ENCODE measurements at places on chromosomes 6 and 20.

DNA sequence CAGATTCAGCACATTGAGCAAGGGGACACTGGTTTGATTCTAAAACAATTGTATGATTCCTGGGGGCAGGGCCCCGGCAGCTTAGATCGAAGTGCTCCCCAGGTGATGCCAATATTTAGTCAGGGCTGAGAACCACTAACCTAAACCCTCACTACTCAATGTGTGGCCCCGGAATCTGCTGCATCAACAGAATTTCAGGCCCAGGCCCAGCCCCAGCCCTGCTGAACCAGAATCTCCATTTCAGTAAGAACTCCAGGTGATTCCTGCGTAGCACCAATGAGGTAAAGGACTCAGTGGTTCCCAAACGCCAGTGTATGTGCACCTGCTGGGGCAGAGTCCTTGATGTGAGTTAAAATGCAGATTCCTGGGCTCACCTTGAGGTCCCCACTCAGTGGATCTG is 152.8 kb upstream of the KCNG1 start:
- no peak for DNase-seq

- no peak for DNase-seq
Measured at GRCh38 chr6:44667226-44667625, 279.7 kb downstream of the CDC5L start.

- no peak for DNase-seq
Measured at GRCh38 chr6:33609528-33609927, 11.6 kb upstream of the ITPR3 start.

DNA sequence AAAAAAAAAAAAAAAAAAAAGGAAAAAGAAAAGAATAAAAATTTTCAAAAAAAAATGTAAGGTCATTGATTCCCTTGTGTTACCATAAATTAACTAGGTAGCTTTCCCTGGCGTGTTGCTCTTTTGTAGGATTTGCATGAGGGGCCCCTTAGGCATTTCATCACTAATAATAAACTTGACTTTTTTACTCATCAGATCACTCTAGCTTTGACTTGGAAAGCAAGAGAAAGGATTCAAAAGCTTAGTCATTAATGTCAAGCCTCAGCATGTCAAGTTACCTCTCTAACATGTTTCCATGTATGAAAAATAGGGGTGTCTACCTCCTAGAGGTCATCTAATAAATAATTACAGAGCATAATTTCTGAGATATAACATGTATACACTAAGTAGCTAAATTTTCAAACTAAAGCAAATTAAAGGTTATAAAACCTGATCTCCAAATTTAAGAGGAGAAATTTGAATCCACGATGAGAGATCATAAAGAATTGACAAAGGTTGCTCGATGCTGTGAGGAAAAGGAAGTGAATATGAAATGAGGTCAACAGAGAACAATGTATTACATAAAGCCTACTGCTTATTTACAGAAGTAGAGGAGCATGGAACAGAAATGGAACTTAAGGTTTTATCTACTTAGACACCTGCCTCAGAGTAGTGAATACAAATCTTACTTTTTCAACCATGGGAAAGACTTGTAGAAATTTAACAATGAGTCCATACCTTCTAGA is 86.8 kb downstream of the ARHGAP18 start:
- no peak for DNase-seq

DNA sequence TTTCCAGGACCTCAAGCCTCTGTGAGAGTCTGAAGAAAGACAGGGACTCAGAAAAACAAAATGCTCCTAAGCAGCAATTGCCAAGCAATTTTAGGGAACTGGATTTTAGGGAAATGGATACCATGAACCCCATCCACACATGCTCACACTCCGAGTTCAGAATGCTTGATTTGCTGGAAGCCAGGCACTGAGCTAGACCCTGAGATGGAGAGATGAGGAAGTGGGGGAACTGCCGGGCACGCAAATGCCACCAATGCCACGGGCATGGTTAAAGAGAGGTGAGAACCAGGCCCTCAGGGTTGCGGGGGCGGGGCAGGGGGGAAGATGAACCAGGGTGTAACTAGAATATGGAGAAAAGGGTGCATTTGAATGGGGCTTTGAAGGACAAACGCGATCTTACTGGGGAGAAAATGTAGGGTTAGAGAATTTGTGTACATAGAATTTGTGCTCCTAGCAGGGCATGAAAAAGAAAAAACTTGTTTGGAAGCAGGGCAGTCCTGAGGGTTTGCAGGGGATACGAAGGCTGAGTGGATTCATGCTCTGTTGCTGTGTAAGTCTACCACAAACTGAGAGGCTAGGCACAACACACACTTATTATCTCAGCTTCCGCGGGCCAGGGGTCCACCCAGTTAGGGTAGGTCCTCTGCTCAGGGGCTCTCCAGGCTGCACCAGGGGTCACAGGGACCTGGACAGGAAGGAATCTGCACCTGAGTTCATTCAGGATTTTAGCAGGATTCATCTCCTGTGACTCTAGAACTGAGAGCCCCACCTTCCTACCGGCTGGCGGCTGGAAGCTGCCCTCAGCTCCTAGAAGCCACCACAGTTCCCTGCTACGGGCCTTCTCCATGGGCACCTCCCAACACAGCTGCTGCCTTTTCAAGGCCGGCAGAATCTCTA is 108.0 kb downstream of the SNX5 start:
- DNase-seq = no peak

GRCh38 chr6:80341330-80341729 is 234.9 kb downstream of the BCKDHB start:
- no peak for DNase-seq

GRCh38 chr6:3919130-3919628 is 70.0 kb downstream of the FAM50B start:
- DNase-seq = no peak

DNA sequence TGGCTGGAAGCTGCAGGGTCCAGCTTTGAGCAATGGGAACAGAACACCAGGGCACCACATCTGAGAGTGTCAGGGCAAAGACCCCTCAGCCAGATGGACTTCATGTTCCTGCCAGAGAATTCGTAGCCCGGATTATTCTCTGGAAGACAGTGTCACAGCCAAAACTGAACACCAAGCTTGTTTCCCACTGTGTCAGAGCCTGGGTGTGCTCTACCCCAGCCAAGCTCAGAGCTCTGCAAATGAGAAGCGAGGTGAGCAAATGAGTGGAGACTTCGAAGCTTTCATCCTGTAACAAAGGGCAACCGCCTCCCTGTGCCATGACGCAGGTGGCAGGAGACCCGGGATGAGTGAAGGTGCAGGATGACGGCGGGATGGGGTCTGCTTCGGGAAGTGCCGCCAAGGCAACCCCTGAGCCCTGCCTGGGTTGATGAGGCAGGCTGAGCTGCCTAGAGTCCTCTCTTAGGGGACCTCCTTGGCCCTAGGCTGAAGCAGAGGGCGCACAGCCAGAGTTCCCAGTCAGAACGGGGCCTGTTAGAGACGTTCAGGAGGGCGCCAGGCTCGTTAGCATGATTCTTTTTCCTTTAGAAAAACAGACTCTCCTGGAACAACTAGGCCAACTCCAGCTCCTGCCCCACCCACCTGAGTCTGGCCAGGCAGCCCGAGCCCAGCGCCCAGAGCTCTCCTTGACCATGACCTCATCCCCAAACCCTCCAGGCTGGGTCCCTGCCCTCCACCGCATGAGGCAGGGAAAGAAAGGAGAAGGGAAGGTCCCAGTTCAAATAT is 187.7 kb downstream of the SOD2 start:
- DNase-seq = no peak

DNA sequence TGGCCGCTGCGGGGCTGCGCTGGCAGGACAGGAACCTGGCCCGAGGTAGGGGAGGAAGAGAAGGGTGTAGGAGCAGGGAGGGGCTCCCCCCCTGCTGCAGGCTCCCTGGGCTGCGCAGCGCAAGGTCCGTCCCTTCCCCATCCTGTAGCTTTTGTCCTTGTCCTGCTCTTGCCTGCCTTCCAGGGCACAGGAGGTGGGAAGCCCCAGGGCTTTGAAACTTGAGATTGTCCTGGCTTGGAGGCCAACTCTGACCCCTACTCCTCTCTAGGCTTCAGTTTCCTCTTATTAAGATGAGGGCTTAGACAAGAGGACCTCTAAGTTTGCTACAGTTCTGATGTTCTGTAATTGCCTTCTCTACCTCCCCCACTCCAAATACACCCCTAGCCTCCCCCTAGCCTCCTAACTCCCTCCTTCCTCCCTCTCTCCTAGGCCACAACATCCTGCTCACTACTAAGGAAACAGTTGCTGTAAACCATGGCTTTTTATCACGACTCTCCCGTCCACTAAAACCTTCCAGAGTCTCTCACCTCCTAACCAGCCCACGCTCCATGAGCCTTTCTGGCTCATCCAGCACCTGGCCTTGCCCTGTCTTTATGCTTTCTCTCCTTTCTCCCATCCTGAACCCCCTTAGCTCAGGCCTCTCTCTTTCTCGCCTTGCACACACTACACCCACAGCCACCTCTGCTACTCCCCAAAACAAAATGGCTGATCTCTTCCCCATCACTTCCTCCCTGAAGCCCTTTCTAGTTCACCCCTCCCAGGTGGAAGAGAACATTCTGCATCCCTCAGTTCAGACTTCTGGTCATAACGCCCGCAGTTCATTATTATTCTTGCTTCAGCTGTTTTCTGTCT is 10.2 kb downstream of the UNC5CL start:
- DNase-seq = no peak

- DNase-seq = peak; percentile 94
Measured at GRCh38 chr6:44470115-44470464, 82.6 kb downstream of the CDC5L start.

DNA sequence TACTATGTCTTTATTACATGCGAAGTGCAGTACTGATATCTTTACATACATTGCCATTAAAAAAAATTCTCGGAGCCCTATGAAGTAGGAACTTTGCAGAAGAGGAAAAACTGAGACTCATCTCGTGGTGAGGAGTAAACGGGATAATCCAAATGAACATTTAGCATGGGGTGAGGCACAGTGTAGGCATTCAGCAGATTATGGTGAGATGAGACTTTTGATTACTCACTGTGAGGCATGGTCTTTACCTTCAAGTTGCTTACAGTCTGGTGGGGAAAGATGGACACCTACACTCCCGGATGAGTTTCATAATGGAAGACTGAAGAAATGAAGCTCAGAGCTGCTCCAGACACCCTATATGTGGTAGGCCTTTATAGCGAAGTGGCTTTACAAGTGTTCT is 1.4 kb downstream of the RPRD1B start:
- DNase-seq = no peak

- no peak for DNase-seq
Measured at GRCh38 chr6:29509239-29509638, 21.5 kb upstream of the MAS1L start.

DNA sequence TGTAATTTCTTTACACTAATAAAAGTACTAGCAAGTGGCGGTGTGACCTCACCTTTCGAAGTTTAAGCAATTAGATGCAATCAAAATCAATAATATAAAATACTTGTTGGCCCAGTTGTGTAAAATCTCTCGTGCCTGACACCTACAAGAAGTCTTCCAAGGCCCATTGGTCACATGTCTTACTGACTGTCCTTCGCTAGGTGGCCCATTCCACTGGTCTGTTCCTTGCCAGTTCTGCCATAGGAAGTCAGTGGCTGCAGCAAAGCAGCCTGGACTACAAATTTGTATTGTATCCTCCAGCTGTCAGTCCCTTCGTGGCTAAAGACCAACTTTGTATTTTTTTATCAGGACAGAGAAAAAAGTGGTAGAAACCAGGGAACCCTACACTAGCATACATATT is 61.8 kb downstream of the CYB5R4 start:
- no peak for DNase-seq

- no peak for DNase-seq
Measured at GRCh38 chr20:54368570-54368969, 106.8 kb upstream of the DOK5 start.

DNA sequence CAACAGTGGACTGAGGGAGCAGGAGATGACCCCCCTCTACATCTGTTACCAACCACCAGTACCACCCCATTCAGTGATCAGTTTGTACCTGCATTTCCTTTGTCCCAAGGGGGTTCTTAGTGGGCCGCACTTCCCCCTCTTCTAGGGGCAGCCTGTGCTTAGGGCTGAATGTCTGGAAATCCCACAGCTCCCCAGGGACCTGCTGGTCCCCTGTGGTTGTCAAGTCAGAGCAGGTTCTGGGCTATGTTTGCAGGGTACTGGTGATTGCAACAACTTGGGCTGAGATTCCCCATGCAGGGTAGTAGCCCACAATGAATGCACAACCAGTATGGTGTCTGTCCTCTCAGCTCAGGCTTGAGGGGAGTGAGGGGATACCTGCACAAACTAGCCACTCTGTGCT is 39.7 kb upstream of the COL10A1 start:
- no peak for DNase-seq

DNA sequence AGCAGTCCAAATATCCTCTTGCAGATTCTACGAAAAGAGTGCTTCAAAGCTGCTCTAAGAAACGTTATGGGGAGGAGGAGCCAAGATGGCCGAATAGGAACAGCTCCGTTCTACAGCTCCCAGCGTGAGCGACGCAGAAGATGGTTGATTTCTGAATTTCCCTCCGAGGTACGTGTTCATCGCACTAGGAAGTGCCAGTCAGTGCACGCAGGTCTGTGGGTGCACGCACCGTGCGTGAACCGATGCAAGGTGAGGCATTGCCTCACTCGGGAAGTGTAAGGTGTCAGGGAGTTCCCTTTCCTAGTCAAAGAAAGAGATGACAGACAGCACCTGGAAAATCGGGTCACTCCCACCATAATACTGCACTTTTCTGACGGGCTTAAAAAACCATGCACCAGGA is 272.1 kb upstream of the DEFB115 start:
- no peak for DNase-seq

DNA sequence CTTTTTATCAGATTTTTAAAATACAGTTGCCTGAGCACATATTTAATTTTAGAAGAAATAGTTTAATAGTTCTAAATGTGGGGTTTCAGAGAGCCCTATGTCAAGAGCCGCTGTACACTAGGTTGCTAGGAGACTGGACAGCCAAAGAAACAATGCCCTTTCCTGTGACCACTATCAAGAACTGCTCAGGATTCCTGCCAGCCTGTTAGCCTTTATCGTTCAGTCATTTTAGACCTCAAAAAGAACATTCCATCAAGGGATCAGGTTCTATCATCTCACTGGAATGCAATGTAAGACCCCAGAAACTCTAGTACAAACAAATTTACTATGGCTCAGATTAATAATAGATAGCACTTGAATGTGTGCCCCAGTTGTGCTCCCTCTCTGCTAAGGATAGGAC is 181.2 kb upstream of the CCN2 start:
- no peak for DNase-seq

GRCh38 chr6:35294308-35294945 is 3.2 kb upstream of the DEF6 start:
- DNase-seq = no peak

GRCh38 chr20:62993856-62994494 is 12.8 kb downstream of the BHLHE23 start:
- no peak for DNase-seq

DNA sequence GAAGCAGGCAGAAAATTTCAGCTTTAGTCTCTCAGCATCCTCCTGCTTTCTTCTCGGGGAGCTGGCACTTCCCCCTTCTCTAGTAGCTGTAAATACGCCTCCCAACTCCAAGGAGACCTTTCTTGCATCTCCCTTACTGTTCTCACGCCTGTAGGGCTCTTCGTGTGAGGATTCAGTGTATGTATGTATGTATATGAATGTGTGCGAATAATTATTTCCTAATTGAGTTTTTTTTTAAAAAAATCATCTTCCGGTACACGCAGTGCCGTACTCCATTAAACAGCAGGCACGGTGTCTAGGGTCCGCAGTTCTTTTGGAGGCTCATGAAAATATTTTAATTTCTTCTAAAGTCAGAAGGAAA is 85.4 kb downstream of the HFE start:
- DNase-seq = no peak

GRCh38 chr6:41747256-41748101 is at the start of gene PGC:
Gene PGC, minus strand, starts transcription at chr6:41747397. Its CDS starts 63 bp downstream, at chr6:41747334.
- no peak for DNase-seq

Data from NCI-H1436 treated with DMSO at 0.1 percent for 48 hours (cell line).